ENCODE measurements at places on chromosomes 13 and 19.

- DNase-seq, result peak; percentile 40
Observed at GRCh38 chr13:77325371-77325980, 1.4 kb downstream of the MYCBP2 start.

GRCh38 chr19:17854061-17854460 is 5.6 kb upstream of the RPL18A start:
- DNase-seq, result no peak

- DNase-seq, result no peak
Observed at GRCh38 chr19:50873056-50873455, at the start of gene KLK2. KLK2 (plus strand) TSS chr19:50873439; CDS start chr19:50873474, 35 bp downstream.

DNA sequence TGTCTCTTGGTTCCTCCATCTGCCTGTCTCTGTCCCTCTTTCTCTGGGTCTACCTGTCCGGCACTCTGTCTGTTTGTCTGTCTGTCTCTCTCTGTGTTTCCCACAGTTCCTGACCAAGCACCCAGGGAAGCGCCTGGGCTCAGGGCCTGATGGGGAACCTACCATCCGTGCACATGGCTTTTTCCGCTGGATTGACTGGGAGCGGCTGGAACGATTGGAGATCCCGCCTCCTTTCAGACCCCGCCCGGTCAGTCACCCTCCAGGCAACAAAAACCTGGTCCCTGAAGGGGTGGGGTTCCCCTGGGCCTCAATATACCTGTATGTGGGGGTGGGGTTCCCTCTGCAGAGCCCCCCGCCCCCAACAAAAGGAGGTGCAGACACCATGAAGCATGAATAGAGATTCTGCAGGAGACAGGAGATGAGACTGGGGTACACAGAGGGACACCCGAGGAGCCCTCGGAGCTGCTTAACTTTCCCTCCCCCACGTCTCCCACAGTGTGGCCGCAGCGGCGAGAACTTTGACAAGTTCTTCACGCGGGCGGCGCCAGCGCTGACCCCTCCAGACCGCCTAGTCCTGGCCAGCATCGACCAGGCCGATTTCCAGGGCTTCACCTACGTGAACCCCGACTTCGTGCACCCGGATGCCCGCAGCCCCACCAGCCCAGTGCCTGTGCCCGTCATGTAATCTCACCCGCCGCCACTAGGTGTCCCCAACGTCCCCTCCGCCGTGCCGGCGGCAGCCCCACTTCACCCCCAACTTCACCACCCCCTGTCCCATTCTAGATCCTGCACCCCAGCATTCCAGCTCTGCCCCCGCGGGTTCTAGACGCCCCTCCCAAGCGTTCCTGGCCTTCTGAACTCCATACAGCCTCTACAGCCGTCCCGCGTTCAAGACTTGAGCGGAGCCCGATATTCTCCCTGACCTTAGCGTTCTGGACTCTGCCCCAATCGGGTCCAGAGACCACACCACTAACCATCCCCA is 2.6 kb upstream of the CACNG7 start:
- DNase-seq, result peak; percentile 60

DNA sequence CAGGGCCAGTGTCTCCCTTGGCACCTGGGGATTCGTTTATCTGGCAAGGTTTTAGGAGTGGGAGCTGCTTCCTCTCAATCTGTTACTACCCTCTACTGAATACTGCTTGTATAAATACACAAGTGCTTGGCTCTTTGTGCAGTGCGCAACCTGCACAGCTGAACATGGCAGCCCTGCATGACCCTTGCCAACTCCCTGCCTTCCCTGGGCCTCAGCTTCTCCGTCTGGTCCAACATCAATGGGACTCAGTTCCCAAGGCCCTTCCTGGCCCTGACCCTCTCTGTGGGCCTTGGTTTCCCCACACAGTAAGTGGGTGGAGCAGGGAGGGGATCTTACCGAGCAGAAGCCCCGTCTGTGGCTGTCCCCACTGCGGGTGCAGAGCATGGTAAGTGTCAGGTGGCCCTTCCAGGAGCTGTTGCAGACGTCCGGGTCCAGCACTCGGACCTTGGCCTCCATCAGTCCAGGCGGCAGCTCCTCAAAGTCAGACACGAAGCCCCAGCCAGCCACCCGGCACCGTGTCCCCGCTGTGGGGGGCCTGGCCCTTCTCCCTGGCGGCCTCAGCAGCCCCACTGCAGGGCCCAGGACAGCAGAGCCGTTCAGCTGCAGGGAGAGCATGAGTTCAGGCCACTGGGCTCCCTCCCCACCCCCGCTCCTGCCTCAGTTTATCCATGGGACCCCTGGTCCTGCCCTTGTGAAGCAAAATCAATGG is 8.5 kb downstream of the PRSS57 start:
- DNase-seq, result no peak

DNA sequence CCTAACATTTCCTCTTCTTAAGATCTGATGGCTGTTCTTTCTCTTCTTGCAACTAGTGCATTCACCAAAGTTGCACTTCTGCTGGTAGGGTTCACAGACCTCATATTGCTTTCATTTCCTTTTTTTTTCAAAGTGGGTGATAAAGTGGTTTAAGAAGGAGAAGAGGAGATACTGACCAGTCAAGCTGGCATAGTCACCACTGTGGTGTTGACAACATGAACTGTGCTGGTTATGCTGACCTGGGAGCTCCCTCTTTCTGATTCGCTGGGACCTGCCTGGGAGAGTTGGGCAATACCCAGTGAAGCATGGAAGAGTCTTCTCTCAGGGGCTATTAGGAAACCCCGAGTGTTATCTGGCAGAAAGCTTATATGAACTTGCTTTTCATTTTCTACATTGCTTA is 222.9 kb downstream of the SLITRK5 start:
- no peak for DNase-seq

- DNase-seq, result no peak
Observed at GRCh38 chr19:49301866-49302252, 23.1 kb downstream of the SLC6A16 start.

GRCh38 chr13:50940509-50940908 is 30.9 kb downstream of the RNASEH2B start:
- DNase-seq, result no peak

- peak; percentile 25 for DNase-seq
Observed at GRCh38 chr13:75587679-75588078, 38.1 kb downstream of the UCHL3 start.

DNA sequence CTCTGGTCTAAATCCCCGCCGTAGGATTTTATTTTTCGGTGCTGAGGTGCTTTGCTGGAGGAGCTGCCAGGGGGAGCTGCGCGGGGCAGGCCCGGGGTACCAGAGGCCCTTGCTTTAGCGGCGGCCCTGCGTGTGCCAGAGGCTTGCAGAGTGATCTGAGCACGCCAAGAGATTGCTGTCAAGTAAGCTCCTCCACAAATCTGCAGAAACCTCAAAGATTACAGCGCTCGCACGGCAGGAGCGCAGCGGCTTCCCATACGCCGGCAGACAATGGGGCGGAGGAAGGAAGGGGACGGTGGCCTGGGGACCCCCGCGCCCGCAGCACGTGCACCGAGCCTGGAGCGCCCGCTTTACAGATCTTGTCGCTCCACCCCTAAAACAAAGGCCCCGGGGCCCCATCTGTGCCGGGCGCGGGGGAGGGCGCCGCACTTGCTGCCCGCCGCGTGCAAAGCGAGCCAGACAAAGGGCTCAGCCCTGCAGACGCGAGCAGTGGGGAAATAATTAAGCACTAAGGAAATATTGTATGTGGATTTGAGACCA is 9.1 kb upstream of the C19orf12 start:
- peak; percentile 76 for DNase-seq

GRCh38 chr13:47480121-47480520 is 521.0 kb downstream of the SUCLA2 start:
- no peak for DNase-seq

- no peak for DNase-seq
Observed at GRCh38 chr13:114200399-114200911, 21.4 kb downstream of the CFAP97D2 start.

DNA sequence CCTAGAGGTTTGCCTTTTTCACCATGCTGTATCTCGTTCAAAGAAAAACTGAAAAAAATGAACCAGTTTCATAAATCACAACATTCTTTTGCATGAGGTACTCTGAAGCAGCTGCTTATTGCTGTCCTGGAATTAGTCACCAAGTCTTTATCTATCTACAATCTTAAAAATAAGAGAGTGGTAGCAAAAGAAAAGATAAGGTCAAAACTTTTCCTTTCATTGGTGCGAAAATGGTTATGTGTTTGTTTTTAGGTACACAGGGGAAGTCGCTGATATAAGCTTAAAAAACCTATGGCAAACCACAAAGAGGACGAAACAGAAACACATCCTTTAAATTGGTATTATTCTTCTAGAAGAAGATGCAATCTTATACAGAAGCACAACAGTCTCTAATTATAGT is 20.7 kb downstream of the OBI1 start:
- DNase-seq, result no peak

DNA sequence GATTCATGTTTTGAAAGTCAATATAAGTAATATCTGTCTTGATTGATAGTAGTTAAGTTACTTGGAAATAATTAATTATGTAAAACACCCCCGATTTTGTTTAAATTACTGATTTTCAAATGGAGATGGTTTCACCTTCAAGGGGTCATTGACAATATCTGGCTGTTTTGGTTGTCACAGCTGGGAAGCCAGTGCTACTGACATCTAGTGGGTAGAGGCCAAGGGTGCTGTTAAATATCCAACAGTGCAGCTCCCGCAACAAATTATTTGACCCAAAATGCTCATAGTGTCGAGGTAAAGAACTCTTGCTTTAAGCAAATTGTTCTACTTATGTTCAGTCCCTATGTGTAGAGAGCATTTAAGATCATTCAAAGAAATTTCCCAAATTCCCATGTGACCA is 50.6 kb upstream of the PCDH20 start:
- DNase-seq, result peak; percentile 1

DNA sequence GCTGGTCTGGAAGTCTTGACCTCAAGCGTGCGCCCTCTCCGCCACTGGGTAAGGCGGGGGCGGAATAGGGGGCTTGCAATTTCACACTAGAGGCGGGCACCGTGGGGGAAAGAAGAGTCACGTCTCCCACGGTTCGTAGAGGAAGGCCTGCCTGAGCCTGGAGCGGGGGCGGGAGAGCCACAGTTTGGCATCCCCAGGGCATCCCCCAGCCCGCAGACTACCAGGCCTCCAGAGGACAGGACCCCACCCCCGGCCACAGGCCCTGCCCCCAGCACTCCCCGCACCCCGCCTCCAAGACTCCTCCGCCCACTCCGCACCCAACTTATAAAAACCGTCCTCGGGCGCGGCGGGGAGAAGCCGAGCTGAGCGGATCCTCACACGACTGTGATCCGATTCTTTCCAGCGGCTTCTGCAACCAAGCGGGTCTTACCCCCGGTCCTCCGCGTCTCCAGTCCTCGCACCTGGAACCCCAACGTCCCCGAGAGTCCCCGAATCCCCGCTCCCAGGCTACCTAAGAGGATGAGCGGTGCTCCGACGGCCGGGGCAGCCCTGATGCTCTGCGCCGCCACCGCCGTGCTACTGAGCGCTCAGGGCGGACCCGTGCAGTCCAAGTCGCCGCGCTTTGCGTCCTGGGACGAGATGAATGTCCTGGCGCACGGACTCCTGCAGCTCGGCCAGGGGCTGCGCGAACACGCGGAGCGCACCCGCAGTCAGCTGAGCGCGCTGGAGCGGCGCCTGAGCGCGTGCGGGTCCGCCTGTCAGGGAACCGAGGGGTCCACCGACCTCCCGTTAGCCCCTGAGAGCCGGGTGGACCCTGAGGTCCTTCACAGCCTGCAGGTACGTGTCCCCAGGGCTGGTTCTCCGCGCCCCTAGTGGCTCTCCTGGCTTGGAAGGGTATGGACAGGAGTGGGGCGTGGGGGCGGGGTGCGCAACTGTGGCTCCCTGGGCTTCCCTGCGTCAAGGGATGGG is at the start of gene ANGPTL4:
Gene ANGPTL4, plus strand, starts transcription at position 353 of the 969 bp plus-strand sequence. Its CDS starts 167 bp downstream, at position 520.
- DNase-seq, result peak; percentile 60

DNA sequence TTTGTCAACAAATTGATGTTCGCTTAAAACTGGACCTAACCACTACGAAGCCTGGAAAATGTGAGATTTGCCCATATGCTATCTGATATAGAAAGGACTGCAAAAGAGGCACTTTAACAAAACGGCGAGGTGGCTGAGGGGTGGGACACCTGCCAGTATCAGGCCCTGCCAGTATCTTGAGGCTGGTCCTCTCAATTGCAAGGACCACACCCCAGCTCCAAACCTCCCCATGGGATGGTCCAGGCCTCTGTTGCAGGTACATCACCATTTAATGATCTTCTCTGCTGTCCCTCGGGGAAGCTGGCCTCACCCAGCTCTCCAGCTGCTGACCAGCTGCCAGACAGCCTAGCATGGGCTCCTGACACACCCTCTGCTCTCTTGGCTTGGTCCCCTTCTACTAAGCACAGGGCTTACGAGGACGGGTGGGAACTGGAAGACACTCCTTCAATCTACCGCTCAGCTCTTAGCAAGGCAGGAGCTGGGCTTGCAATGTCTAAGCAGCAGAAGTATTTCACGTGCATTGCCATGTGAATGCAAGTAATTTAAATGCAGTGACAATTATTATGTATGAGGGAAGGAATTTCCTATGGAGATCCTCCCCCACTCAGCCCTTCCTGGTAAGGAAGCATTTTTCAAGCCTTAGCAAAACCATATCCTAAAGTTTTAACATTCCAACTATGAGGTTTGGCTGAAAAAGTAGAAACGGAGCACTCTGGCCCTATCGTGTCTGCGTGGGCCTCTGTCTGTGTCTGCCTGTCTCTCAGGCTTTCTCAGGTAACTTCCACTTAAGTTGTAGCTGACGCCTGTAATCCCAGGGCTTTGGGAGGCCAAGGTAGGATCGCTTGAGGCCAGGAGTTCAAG is 63.9 kb downstream of the LATS2 start:
- DNase-seq, result no peak
